ENCODE measurements at places on chromosomes 1 and 21.

- no peak for DNase-seq
These were observed 38.7 kb upstream of the EFHD2 start for GRCh38 chr1:15370781-15371520.

DNA sequence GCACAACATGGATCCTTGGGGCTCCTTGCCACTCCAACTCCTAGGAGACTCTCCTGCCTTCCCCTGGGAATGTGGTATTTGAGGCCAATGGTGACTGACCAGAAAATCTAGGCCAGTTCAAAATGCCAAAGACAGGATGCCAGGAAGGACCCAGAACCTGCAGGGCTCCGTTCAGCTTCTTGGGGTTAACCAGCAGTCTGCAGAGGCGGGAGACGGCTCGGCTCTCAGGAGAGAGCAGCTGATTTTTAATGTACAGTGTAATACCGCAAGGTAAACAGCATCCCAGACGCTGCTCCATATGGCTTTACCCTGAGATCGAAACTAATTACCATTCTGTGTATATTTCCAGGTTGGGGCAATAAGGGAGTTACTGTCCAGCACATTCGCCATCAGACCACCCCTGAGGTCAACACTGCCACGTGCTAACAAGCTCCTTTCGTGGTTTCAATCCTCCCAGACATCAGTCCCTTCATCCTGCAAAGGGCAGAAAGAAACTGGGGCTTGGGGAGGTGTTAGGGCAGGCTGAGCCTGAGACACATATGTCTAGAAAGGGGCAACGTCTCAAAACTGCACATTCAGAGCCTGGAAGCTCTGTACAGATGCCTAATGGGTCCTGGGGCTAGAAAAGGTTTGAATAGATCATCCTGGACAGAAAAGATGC is 16.7 kb downstream of the ITPKB start:
- no peak for DNase-seq

DNA sequence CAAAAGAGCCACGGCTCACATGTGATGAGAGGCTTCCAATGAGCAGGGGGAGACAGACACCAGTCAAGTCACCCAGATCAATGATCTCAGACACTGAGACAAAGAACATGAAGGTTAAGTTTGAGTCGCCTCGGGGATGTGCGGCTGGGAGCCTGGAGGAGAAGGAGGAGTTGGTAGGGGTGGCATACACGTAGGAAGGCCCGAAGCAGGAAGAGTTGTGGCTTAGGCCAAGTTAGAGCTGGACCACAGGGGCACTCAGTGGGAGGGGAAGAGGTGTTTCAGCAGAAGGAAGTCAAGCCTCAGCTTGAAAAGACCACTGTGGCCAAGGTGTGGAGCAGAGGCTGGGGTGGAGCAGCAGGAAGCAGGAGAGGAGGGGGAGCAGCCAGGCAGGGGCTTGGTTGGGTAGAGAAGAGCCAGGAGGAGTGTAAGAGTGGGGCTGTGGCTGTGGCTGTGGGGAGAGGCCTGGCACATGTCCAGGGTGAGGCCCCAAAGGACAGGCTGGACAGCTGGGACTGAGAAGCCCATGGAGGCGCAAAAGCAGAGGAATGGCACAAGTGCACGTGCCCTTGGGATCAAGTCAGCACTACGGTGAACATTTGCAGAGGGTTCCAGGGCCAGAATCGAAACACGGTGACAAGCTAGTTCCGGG is 27.6 kb downstream of the CTNNBIP1 start:
- no peak for DNase-seq

DNA sequence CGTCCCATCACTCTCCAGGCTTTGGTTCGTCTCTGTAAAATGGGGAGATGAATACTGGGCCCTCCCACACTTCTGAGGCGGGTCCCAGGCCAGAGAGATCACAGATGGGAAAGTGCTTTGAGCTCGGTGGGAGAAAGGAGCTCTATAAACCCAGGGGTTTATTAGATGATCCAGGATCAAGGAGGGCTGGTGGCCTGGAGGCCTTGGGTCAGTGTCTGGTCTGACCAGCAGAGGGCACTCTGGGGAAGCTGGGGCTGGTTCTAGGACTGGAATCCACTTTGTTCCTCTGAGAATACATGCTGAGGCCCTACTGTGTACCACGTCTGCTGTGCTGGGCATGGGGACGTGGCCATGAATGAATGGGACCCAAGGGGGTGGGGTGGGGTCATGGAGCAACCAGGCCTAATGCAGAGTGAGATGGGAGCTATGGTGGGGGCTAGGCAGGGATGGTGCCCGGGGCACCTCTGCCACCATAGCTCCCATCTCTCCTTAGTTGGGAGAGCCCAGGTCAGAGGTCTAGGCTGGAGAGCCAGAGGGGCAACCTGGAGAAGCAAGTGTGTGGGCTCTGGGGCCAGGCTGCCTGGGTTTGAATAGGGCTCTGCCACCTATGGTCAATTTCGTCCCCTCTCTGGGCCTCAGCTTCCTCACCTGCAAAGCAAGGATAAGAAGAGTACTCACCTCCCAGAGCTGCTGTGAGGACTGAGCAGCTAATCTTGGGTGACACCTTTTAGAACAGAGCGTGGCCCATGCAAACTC is 9.0 kb upstream of the FAM131C start:
- DNase-seq: peak; percentile 61

GRCh38 chr1:109997867-109998229 is 13.3 kb downstream of the AHCYL1 start:
- no peak for DNase-seq

DNA sequence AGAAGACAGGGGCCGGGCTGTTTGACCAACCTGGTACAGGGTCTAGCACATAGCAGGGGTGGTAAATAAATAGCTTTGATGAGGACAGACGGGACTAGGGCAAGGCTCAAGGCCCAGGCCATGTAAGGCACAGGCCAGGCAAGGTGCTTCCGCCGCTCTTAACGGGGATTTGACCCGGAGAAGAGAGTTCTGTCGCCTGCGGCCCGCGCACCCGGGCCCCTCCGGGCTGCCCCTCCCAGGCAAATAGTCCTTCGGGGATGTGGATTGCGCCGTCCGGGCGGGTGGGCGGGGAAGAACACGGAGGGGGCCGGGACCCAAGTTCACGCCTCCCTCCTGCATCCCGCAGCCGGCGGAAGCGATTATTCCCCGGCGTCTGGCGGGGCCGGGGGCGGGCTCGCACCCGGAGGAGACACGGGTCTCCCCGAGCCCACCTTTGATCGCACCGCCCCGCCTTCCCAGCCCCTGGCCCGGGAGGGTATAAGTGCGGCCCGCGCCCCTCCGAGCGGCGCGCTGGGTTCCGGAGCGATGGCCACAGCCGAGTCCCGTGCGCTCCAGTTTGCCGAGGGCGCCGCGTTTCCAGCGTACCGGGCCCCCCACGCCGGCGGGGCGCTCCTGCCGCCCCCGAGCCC is at the start of gene MIXL1:
TSS of gene MIXL1 (plus strand) at position 508 of the 629 bp plus-strand sequence. CDS start at position 526, 18 bp downstream.
- DNase-seq: no peak

- DNase-seq: no peak
These were observed 119.2 kb downstream of the ITSN1 start for GRCh38 chr21:33761441-33762036.

DNA sequence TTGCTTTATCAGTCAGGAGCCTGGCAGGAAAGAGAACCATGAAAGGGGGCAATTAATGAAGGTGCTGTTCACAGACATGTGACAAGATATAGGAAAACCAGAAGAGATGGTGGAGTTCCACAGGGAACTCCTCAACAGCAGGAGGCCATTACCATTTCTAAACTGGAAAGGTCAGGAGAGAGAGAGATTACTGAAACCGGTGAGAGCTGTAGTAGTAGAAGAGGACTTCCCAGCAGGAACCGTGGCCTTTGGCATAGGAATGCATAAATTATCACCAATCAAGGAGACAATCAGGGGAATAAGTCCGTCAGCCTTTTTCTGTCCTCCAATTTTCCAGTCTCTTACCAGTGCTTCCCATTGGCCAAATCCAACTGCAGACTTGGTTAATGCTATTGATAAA is 23.0 kb upstream of the ABCD3 start:
- DNase-seq: no peak

DNA sequence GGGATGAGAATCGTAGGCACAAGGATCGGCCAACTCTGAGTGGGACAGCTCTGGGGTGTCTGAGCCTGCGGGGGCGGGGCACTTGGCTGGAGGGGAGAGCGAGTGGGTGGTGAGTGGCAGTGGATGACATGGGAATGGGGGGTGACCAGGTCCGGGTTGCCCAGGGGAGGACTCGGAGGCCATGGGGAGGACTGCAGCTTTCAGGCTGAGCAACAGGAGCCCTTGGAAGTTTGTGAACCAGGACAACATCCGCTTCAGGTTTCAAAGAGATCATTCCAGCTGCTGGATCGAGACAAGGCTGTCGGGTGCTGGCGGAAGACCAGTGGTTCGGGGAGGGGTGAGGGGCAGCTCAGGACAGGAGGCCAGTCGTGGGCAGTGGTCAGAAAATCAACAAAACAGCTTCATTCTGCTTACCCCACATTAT is 124.4 kb upstream of the IRF2BP2 start:
- DNase-seq: no peak

DNA sequence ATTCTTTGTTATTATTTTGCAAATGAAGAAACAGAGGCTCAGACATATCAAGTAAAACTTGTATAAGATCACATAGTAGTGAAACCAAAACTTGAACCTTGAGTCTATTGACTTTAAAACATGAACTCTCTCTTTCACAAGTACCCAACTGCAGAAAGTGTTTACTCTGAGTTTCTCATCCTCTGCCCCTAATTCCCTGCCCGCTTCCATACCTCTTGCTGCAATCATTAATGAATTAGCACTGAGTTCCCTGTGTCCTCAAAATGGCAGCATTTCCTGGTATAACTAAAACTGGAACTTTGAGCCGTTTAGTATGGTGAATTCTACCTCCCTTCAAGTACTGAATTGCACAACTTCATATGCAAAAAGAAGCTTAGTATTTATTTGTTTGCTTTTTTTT is 147.7 kb upstream of the DNAH14 start:
- no peak for DNase-seq

GRCh38 chr1:7366955-7367665 is 404.0 kb upstream of the VAMP3 start:
- DNase-seq: no peak

GRCh38 chr21:16535102-16535422 is 805.3 kb downstream of the USP25 start:
- DNase-seq: no peak

DNA sequence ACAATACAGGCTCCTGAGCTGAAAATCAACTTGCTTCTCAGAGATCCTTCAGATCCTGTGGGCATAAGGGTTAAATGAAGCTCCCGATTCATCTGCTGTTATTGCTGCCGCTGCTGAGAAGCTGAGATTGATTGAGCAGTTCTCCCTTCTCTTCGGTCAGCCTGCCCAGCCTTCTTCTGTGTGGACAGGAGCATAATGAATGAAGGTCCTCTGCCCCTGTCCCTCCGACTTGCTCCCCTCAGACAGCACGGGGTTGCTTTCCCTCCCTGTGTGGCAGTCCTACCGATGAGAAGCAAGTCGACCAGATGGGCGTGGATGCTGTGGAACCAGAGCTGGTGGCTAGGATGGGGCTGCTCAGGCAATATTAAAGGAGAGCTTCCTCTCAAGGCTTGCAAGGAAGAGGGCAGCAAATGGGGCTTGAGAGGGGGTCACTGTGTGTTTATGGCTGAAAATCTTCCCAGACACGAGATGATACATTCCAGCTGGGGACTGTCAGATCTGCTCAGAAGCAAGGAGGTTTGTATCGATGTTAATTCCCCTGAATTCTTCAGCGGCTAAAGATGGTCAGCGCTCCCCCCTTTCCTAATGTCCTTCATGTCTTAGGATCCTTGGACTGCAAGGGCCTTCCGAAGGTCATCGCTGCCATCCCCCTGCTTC is 63.9 kb upstream of the GOLT1A start:
- DNase-seq: no peak

GRCh38 chr1:110555807-110556470 is 37.0 kb upstream of the KCNA10 start:
- no peak for DNase-seq

GRCh38 chr1:12541274-12542137 is 76.5 kb downstream of the DHRS3 start:
- DNase-seq: no peak

DNA sequence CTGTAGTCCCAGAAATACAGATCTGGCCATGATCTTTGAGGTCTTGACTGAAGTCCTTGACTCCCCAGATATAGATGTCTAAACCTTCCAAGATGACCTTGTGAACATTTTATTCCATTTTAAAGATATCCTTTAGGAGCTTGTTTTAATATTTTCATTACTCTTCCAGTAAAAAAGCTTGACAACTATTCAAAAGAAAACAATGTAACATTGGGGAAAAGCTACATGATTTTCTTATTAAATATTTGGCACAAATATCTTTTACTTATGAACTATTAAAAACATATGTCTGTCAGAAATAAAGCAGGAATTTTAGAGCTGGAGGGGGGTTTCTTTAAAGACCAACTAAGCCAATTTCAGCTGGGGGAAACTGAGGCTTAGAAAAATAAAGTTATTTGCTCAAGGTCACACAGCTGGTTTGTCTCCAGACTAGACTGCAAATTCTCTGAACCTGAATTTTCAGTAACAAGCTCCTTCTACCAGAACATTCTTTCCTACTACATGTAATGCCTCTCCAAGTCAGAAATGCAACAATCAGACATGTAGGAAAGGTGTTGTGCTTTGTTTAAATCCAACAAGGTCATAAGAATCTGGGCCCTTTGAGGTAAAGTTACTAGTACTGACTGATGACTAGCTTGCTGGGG is 67.0 kb upstream of the PTCH2 start:
- DNase-seq: no peak

GRCh38 chr1:27601321-27601770 is 2.6 kb downstream of the AHDC1 start:
- no peak for DNase-seq
